ENCODE measurements at places on chromosomes 4 and X.

GRCh38 chr4:61521451-61521850 is 321.3 kb downstream of the ADGRL3 start:
- no peak for DNase-seq

- no peak for DNase-seq
Measured at GRCh38 chr4:1021386-1022050, 10.1 kb downstream of the FGFRL1 start.

DNA sequence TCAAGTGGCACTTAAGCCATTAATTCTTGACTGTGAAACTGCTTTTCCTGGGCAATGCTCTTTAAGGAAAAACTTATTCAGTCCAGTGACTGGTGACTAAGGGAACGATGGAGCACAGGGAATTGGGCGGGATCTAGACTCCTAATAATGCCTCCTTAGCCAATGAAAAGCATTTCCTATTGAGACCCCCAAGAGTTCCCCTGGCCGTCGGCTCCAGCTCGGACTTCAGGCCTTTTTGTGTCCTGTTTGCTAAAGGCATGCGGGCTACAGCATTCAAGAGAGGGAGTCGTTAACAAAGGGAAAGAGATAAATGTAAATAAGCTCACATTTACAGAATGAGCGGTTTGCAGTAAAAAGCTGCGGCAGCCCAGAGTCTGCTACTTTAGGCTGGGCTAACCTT is at the start of gene LPAR4:
Gene LPAR4, plus strand, starts transcription at position 232 of the 400 bp plus-strand sequence. CDS start 7,150 bp downstream, outside the sequence.
- DNase-seq, result no peak

DNA sequence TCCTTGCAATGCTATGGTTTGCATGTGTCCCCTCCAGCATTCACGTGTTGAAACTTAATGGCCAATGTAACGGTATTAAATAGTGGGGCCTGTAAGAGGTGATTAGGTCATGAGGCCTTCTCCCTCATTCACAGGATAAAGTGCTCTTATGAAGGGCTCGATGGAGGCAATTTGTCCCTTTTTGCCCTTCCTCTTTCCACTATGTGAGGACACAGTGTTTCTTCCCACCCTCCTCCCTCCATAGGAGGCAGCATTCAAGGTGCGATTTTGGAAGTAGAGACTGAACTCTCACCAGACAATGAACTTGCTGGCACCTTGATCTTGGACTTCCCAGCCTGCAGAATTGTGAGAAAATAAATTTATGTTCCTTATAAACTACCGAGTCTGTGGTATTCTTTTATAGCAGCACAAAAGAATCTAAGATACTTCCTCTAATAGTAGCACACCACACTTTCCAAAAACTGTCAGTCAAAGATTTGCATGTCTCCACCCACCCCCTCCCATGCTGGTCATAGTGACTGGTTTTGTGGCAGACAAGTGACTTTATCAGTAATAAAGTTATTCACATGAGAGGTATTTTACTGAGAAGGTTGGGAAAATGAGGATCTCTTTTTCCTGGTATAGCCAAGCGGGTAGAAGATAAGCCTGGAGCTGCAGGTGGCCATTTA is 113.5 kb upstream of the TTC29 start:
- DNase-seq, result no peak

GRCh38 chr4:183132865-183133264 is 33.8 kb downstream of the WWC2 start:
- no peak for DNase-seq

DNA sequence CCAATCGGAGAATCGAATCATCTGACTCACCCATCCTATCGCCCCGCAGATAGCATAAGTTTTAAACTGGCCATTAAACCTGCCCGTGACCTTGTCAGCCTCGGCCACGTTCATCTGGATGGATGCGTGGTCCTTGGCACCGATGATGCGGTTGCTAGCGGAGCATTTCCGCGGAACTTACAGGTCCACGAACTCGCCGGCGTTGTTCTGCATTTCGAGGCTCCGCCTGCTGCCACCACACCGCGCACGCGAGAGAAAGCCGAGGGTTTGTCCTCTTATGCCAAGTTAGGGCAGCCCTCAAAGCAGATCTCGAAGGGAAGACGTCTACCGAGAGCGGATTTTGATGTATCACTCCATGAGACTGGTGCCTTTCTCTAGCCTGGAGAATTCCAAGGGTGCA is 30.1 kb upstream of the TAPT1 start:
- DNase-seq, result no peak

- peak; percentile 43 for DNase-seq
Measured at GRCh38 chrX:56232221-56233082, at the start of gene KLF8. KLF8 (plus strand) TSS chrX:56232356; CDS start chrX:56233335, 979 bp downstream.

GRCh38 chr4:11565899-11566298 is 137.2 kb upstream of the HS3ST1 start:
- no peak for DNase-seq

DNA sequence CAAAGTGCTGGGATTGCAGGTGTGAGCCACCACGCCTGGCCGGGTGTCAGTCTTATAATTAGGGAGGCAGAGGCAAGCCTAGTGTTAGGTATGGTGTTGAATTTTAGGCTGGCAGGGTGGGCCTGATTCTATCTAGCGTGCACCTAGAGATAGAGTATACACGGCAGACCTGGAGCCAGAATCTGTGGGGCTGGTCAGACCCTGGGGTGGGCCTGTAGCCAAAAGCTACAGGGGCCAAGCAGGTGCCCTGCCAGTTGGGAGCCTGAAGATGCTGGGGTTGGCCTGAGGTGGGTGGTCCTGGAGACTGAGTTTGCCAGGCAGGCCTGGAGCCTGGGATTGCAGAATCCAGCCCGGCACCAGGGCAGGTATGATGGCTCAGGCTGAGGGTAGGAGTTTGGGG is 1580.3 kb downstream of the ARAP2 start:
- no peak for DNase-seq

- DNase-seq, result no peak
Measured at GRCh38 chrX:10047631-10048030, 80.5 kb downstream of the CLDN34 start.

DNA sequence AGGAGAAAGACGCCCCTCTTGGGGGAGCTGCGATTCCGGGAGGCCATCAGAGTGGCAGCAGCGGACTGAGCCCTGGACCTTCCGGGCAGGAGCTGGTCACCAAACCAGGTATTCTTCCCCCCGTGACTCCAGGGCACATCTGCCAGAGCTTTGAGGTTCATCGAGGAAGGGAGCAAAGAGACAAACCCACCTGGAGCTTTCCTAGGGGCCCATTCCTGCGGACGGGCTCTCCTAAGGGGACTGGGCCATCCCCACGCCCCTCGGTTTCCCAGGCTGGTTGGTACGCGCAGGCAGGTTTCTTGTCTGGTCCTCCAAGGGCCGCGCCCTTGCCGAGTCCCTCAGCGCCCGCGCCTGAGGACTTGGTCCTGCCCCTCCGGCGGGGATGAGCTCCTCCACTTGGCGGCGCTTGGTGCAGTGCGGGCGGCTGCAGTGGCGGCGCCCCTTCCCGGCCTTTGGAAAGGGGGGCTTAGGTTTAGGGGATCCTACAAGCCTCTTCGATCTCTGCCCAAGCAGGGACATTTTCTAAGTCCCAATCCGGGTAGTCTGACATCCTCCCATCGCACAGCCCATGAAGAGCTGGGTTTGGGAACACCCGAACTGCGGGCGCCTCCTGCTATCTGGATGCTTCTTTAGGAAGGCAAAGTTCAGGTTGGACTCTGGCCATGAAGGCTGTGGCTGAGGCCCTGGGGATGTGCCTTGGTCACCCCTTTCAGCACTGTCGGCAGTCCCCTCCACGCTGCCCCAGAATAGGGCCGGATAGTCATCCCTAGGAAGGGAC is 538 bp downstream of the STBD1 start:
- DNase-seq, result no peak

GRCh38 chr4:76897536-76898384 is at the start of gene SOWAHB:
SOWAHB (minus strand) TSS chr4:76898144; CDS start chr4:76897849, 295 bp downstream.
- peak; percentile 84 for DNase-seq

DNA sequence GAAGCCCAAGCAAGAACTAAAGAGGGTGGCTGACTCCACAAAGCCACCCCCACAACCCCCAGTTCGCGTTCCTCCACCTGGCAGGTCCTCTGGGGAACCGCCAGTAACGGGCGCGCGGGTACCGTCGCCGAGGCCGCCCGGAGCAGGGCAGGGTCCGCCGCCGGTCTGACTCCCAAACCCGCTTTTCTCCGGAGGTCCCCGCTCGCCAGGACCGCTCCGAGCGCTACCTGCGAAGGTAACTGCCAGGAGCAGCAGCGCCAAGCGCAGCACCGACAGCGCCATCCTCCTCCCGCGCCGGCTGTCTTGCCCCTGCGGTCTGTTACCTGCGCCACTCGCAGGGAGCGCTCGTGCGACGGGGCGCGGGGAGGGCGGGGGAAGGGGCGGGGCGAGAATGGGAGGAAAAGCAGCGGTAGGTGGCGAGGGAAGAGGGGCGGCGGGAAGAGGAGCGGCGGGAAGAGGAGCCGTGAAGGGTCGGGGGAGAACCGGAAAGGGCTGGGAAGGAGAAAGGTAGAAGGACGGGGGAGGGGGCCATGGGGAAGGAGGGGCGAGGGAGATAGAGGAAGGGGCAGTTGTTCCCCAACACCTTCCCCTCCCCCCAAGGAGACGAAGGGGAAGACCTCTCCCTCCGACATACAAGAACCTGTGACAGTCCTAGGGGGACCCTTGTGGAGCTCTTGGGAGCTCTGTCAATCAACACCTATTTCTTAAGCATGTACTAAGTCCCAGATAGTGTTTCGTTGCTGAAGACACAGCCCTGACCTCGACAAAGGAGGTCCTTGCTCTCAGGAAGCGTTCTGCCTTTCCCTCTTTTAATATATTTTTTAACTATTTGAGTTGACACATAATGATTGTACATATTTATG is at the start of gene SPINK2:
Gene SPINK2, minus strand, starts transcription at position 321 of the 863 bp plus-strand sequence. Its CDS starts 39 bp downstream, at position 282.
- no peak for DNase-seq

DNA sequence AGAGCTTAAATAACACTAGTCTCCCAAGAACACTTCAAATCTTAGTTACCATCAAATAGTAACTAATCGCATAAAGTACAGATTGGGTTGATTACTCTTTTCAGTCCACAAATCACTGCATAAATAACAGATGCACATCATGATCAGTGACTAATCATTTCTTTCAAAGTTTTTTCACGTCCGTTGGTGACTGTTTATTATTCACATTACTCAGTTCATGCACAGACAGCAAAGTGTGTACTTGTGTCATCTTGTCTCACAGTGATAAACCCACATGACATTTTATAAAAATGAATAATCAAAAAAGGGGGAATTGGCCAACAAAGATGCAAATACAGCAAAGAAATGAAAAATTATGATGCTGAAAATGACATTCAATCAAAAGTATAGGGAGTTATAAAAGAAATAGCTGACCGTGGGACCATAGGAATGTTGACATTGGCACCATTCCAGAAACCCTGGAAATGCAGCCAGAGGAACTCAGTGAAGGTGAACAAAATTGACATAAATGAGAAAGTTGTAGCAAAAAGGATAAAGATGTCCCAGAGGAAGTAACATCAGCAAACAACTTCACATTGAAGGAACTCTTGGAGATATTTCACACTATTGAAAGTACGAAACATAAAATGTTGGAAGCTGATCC is 161.5 kb downstream of the SOX3 start:
- no peak for DNase-seq

- DNase-seq, result no peak
Measured at GRCh38 chrX:150768580-150769190, 75.5 kb downstream of the MTMR1 start.

- DNase-seq, result no peak
Measured at GRCh38 chrX:135191838-135192237, 20.6 kb upstream of the CT55 start.

DNA sequence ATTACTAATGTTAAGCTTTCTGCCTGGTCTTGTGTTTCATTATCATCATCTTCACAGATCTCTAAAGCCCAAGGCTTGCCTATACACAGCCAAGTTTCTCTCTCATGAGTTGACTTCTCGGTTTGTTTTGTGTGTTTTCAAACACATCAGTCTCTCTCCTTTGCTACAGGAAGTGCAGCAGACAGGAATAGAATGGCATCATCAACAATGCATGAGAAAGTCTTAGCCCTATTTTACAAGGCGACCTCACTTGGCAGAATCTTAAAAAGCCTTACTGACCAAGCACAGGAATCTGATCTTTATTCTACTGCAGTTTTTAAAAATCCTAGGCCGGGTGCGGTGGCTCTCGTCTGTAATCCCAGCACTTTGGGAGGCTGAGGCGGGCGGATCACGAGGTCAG is 36.8 kb downstream of the CC2D2A start:
- DNase-seq, result no peak
